ENCODE measurements at places on chromosomes 12 and 14.

DNA sequence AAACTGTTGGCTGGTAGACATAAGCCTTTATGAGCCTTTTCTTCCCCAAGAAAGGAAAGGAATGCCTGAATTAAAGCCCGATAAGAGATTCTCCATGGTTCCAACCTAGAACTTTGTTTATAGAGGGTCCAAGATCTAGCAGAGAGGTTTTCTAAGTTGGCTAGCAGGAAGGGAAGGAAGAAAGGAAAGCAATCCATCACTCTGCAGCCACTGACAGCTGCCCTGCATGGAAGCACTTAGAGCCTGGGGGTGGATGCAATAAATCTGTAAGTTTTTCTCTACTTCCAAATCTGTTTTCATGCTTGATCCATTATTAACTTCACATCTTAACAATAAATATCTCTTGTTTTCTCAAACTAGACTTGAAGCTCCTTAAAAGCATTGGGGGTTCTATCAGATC is 224.4 kb downstream of the KSR2 start:
- no peaks in the 10 kb centered on the region for H3K4me1 ChIP-seq
- no peak overlapping the region for H3K27ac ChIP-seq
- no peak for DNase-seq
- no peaks in the 10 kb centered on the region for H3K36me3 ChIP-seq
- no peaks in the 10 kb centered on the region for H3K27me3 ChIP-seq

DNA sequence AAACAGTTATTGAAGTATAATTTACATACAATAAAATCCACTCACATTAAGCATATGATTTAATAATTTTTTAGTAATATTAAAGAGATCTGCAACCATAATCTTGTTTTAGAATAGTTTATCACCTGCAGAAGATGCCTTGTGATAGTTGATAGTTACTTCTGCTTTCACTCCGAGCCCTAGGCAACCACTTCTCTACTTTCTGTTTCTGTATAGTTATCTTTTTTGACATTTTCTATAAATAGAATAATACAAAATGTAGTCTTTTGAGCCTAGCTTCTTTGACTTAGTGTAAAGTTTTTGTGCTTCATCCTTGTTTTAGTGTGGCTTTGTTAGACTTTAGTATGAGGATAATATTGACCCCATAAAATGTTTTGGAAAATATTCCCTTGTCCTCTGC is 111.0 kb downstream of the MNAT1 start:
- no peaks in the 10 kb centered on the region for H3K4me1 ChIP-seq
- no peaks in the 10 kb centered on the region for H3K27me3 ChIP-seq
- no peak overlapping the region for H3K27ac ChIP-seq
- no peak for DNase-seq

DNA sequence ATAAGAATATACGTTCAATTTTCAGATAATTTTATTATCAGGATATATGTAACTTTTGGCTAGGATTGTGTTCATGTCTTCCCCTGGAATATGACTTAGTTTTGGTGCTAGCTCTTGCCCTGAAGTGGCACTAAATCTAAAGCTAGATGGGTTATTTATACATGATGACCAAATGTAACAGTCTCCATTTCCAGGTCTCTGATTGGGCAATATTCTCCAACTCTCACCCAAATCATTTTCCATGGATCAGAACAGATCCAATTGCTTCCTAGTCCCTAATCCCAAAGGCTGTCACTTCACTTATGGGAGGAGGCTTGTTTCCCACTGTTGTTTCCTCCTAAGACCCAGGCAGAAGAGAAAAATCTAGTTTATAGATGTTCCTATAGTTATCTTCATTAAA is 274.6 kb upstream of the SLC16A7 start:
- H3K4me1 ChIP-seq, result no peaks in the 10 kb centered on the region
- H3K36me3 ChIP-seq, result no peaks in the 10 kb centered on the region

DNA sequence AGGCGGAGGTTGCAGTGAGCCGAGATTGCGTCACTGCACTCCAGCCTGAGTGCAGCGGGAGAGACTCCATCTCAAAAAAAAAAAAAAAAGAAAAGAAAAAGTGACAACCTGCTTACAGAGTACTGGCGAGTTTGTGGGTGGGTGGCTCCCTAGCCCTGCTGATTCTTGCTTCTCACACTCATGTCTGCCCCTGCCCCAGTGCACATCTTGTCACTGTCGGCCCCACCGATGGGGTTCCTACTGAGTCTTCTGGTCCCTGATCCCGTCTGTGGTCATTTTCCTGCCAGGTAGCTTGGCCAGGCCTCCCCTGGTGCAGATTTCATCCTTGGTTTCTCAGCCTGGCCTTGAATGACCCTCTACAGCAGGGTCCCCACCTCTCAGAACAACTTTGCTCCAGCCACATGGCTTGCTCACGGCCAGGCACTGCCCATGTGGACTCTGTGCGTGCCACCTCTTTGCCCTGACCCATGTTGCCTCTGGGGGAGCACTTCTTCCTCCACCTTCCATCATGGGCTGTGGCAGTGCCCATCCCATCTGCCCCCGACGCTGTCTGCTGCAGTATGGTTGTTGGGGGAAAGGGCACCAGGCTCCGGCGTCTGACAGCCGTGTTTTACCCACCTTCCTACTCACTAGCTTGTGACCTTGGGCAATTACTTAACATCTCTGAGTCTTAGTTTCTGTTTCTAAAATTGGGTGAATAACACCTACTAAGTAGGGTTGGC is 2.1 kb upstream of the PTPN6 start:
- no peak overlapping the region for H3K27ac ChIP-seq
- H3K27me3 ChIP-seq, result no peaks in the 10 kb centered on the region
- H3K4me1 ChIP-seq, result peaks cover 16% of the 10 kb centered on the region

DNA sequence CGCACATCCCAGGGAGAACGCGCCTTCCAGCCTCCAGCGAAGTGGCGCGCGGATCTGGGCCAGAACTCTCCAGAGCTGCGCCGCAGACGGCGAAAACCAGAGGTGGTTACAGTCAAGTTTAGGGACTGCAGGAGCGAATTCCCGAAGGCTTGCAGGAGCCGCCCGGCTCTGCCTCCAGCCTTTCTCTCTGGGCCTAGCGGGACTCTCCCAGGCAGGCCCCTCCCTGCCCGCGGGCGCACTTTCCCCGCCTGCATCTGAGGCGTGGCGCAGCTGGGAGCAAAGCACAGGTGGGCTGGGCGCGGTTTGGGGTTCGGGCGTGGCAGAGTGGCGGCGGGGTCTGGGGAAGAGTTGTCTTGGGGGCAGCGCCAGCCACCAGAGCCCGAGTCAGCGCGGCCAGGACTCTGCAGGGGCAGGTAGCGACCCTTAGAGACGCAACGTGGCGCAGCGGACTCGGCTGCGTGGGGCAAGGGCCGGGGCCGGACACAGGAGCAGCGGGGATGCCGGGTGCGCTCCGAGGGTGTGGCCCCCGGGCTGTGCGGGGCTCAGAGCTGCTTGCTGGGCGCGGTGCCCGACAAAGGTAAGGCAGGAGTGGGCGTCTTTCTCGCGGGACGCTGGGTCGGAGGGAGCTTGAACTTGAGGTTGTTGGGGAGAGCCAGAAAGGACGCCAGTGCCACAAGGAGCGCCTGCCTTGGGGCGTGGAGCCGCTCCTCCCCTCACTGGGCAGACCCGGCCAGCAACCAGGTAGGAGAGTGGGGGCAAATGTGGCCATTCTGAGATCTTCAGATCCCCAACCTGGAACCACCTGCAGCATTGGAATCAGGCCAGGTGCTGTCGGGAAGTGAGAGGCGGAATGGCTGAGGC is 1126.0 kb downstream of the AACS start:
- H3K4me3 ChIP-seq, result no peak overlapping the region
- no peaks in the 10 kb centered on the region for H3K4me1 ChIP-seq
- DNase-seq, result no peak

- H3K27me3 ChIP-seq, result no peaks in the 10 kb centered on the region
- H3K36me3 ChIP-seq, result no peaks in the 10 kb centered on the region
- no peak overlapping the region for H3K27ac ChIP-seq
- no peaks in the 10 kb centered on the region for H3K4me1 ChIP-seq
Measured at GRCh38 chr12:18224745-18225144, 36.6 kb upstream of the PIK3C2G start.

- H3K27me3 ChIP-seq, result no peaks in the 10 kb centered on the region
- DNase-seq, result no peak
- no peak overlapping the region for H3K27ac ChIP-seq
Measured at GRCh38 chr12:32906399-32907165, 10.0 kb upstream of the PKP2 start.

GRCh38 chr14:72968316-72968715 is 42.1 kb downstream of the DCAF4 start:
- H3K27ac ChIP-seq, result no peak overlapping the region
- H3K36me3 ChIP-seq, result peaks cover 2% of the 10 kb centered on the region
- H3K4me3 ChIP-seq, result no peak overlapping the region
- no peak for DNase-seq
- no peaks in the 10 kb centered on the region for H3K27me3 ChIP-seq
- H3K4me1 ChIP-seq, result peaks cover 8% of the 10 kb centered on the region

DNA sequence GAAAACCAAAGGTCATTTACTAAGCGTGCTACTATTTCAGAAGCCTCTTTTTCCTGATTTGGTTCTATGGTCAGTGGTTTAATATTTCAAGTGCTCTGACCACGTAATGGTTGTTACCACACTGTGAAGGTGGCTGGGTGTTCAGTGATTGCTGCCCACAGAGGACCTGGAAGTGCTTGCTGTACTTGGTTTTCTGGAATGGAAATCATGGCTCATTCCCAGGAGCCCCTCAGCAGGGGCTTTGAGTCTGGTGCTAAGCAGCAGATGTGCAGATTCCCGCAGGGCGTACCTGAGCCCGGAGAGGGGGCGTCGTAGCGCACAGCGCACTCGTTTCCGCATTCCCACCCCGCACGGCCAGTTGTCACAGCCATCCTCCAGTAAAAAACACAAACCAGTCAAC is 50.5 kb downstream of the TRAF3 start:
- no peaks in the 10 kb centered on the region for H3K27me3 ChIP-seq
- no peak overlapping the region for H3K4me3 ChIP-seq
- DNase-seq, result no peak
- no peak overlapping the region for H3K27ac ChIP-seq
- no peaks in the 10 kb centered on the region for H3K36me3 ChIP-seq

DNA sequence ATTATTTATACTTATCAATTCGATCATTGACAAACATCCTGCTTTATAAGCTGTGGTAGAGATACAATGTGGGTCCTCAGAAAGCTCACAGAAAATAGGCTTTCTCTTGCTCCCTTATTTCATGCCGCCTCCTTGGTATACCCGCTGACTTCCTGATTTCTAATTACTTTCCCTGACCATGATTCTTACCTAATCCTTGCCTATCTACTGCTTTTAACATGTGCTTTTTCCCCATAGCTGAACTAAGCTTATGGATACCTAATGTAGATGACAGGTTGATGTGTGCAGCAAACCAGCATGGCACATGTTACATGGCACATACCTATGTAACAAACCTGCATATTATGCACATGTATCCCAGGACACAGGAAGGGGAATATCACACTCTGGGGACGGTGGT is 65.1 kb downstream of the ITPR2 start:
- H3K27me3 ChIP-seq, result no peaks in the 10 kb centered on the region
- no peak overlapping the region for H3K27ac ChIP-seq
- H3K4me3 ChIP-seq, result no peak overlapping the region
- DNase-seq, result no peak

- no peak for DNase-seq
- no peak overlapping the region for H3K4me3 ChIP-seq
- H3K4me1 ChIP-seq, result no peaks in the 10 kb centered on the region
- no peaks in the 10 kb centered on the region for H3K27me3 ChIP-seq
- peaks cover 96% of the 10 kb centered on the region for H3K36me3 ChIP-seq
Measured at GRCh38 chr14:91484744-91485143, 25.4 kb downstream of the PPP4R3A start.

DNA sequence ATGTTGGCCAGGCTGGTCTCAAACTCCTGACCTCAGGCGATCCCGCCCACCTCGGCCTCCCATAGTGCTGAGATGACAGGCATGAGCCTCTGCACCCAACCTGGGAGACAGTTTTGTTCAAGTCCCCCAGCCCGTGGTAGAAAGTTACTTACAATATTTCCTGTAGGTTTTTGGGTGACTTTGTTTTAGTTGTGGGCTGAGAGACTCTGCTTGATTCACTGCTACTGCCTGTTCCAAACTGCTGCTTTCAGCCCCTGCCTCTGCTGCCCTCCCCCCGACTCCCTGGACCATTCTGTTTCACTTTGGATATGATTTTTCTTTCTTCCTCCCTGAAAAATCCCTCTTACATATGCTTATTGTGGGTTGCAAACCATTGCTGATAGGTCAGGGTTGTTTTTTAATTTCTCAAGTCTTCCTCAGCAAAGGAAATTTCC is 13.4 kb upstream of the PCNX1 start:
- peaks cover 22% of the 10 kb centered on the region for H3K4me1 ChIP-seq
- H3K27me3 ChIP-seq, result no peaks in the 10 kb centered on the region
- no peaks in the 10 kb centered on the region for H3K36me3 ChIP-seq
- no peak overlapping the region for H3K4me3 ChIP-seq

GRCh38 chr14:37894463-37894862 is 299.0 kb downstream of the TTC6 start:
- H3K4me3 ChIP-seq, result no peak overlapping the region
- H3K27me3 ChIP-seq, result peaks cover 8% of the 10 kb centered on the region
- H3K27ac ChIP-seq, result no peak overlapping the region

- peaks cover 27% of the 10 kb centered on the region for H3K36me3 ChIP-seq
- no peak for DNase-seq
- peaks cover 20% of the 10 kb centered on the region for H3K4me1 ChIP-seq
- H3K27me3 ChIP-seq, result no peaks in the 10 kb centered on the region
- peak overlapping the region; percentile 61 for H3K4me3 ChIP-seq
Measured at GRCh38 chr12:32107359-32108267, 966 bp downstream of the BICD1 start.

DNA sequence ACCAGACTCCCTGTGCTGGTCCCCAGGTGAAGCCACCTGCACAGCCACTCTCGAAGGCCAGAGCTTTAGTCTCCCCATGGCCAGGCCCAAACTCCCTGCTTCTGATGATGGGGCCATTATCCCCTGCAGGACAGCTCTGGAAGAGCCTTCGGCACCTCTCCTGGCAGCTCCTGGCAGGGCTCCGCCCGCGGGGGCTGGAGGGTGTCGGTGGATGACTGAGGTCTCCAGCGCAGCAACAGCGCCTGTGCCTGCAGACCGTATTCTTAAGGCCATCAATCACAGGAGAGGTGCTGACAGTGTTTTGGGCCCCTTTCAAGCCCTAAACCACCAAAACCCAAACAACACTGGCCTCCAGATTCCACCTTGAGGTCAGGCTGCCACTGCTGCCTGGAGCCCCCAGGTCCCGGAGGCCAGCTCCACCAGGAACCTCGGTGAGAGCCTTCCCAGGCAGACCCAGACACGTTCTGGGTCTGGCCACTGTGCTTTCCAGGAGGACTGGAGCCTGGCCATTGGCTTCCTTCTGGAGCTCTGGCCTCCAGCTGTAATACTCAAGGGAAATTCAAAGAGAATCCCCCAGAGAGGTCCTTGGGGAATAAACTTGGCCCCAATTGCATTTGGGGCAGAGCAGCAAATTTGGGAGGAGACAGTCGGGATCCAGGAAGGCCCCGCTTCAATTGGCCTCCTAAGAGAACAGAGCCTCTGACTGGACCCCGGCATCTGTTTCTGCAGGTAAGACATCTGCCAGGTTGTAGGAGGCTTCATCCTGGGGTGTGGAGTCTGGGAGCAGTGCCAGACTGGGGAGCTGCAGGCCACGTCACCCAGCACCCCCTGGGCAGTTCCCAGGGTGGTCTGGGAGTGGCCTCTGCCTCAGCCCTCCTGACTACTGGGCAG is 210.6 kb upstream of the RTL1 start:
- no peak overlapping the region for H3K27ac ChIP-seq
- no peaks in the 10 kb centered on the region for H3K36me3 ChIP-seq

- peak overlapping the region; percentile 78 for H3K27ac ChIP-seq
- H3K4me1 ChIP-seq, result peaks cover 35% of the 10 kb centered on the region
- no peaks in the 10 kb centered on the region for H3K27me3 ChIP-seq
- DNase-seq, result no peak
Measured at GRCh38 chr14:46053221-46053620, 598.4 kb downstream of the RPL10L start.

- no peak overlapping the region for H3K4me3 ChIP-seq
- H3K27ac ChIP-seq, result no peak overlapping the region
- no peaks in the 10 kb centered on the region for H3K27me3 ChIP-seq
- DNase-seq, result no peak
- no peaks in the 10 kb centered on the region for H3K4me1 ChIP-seq
Measured at GRCh38 chr12:13425766-13426165, 229.2 kb downstream of the EMP1 start.
